Activated CD4-positive, alpha-beta T cell treated with anti-CD3 and anti-CD28 coated beads, Interleukin-2, amount 10 ng/mL, durations not matched to agents 24 days and 14 days (primary cell): ENCODE measurements at places on chromosomes 7 and 10. TPM values are rescaled to one million over a fixed set of nuclear protein-coding genes. Genes with fewer than 3 reads are reported as not detected.

DNA sequence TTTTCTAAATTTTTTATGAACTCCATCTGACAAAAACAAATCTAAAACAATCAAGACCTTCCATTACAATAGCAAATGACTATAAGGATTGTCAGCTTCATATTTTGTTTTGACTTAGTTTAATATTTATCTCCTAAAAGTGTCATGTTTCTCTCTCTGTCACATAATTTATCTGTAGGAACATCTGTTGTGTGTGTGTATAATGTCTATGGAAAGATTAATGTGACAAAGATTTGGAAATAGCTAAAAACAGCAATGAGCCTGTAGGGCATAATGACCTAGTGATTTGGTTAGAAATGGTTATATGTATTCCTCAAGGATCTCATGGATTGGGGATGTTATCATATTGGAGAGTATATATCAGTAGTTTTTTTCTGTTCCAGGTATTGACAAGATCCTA is 69.6 kb upstream of the MDFIC start:
- DNase-seq = no peak

DNA sequence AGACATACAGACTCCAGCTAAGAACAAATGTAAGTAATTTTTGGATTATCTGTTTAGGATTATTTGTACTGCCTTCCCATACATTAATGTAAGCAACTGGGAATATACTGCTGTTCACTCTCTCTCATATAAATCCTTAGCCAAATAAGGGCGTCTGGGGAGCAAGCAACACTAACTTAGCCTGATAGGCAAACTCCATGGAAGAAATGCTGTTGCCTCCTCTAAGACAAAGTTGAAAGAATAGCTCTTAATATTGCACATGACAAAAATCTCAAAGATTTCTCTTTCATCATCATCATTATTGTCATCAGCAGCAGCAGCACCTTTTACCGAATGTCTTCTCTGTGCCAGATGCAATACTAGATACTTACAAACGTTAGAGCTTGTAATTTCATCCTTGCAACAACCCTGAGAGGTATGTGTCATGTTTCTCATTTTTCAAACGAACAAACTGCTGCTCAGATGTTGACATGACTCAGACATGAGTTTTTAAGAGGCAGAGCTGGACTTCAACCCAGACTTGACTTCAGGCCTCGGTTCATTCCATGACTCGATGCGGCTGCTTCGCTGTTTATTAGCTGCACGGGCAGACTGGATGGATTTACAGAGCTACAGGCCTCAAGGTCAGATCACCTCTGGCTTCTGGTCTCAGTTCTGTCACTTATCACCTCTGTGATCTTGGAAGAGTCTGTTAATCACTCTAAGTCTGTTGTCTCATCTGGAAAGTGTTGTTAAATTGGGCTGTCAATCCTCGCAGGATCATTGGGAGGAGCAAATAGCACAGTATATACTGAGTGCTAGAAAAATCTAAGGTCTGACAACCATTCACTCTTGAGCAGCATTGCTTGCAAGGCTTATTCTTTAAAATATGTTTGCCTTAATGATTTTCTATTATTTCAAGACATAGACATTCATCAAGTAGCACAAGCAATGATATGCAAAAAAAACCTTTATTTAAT is 126.3 kb upstream of the CELF2 start:
- no peak for DNase-seq

ZCWPW1 gene
- total RNA-seq = 1.7 and 2.6 TPM in 2 replicates

- no peak for DNase-seq
These were observed 114.4 kb upstream of the NANOS1 start for GRCh38 chr10:118915161-118915560.

PROSER2 gene
- 0.24 and 0.37 TPM in 2 replicates for total RNA-seq

VWC2 gene
- not detected in 2 replicates for total RNA-seq

ZNF485 gene
- total RNA-seq = 7.1 and 9.2 TPM in 2 replicates

DNA sequence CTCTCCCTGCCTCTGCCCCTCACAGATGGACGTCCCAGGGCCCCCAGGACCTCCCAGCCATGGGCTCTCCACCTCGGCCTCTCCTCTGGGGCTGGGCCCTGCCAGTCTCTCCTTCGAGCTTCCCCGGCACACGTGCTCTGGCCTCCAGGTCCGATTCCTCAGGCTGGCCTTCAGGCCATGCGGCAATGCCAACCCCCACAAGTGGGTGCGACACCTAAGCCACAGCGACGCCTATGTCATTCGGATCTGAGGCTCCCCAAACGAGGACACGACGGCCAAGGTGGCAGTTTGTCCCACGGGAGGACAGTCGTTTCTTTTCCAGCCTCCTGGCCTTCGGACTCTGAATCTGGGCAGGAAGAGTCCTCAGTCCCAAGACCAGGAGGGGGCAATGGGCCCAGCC is 5.2 kb downstream of the AP4M1 start:
- DNase-seq = no peak

- DNase-seq = no peak
These were observed 670.1 kb downstream of the REEP3 start for GRCh38 chr10:64191286-64191685.

MOGAT3 gene
- total RNA-seq = not detected in 2 replicates

LRRN3 gene
- total RNA-seq = 53.4 and 56.5 TPM in 2 replicates

ADAM12 gene
- not detected in 2 replicates for total RNA-seq

GRCh38 chr7:1994931-1995330 is 237.8 kb downstream of the MAD1L1 start:
- no peak for DNase-seq

DNA sequence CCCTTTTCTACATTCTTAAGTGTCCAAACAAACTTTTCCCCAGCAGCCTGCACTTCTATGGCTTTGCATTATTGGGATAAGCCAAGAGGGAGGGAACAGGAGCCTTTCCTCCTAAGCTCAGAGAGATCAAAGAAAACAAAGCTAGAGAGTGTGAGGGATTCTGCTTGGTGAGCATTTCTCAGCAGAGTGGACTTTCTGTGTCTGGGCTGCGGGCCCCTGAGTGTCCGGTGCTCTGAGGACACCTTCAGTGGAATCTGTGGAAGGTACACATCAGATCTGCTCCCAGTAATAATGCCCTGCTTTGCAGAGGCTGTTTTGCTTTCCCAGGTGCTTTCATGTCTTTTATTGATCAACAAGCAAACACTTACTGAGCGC is 50.2 kb downstream of the KCNMA1 start:
- no peak for DNase-seq

- DNase-seq = no peak
These were observed 5.8 kb upstream of the AMZ1 start for GRCh38 chr7:2681929-2682799.

POU6F2 gene
- 0.16 and 0.17 TPM in 2 replicates for total RNA-seq

DNA sequence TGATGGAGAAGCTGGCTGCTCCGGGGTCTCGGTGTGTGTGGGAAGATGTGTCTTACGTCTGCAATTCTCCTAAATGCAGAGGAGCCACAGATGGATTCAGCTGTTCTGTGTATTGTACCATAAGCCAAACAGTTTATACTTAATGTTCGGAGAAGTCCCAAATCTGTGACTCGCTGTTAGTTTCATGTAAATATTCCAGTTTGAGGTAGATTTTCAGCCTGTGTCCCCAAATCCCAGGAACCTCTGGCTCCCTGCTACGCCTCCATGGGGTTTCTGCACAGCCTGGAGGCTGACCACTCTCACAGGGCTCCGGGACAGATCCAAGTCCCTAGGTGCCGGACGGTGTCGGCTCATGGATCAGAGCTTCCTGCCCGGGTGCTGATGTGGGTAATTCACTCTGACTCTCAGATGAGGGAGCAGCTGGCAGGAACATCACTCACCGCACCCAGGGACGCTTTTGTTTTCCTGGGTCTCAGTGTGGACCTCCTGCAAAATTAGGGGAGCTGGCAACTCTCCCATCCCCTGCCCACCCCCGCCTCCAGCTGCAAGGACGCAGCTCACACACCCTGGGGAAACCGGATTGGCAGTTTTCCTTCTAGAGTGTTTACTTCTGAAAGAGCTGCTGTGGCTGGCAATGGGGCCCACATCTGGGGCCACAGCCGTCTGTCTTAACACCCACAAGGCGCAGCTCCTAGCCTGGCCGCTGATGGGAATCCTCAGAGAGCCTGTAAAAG is 421.1 kb upstream of the FOXK1 start:
- DNase-seq = no peak

CTNNA3 gene
- total RNA-seq = not detected in 2 replicates

GRCh38 chr10:34551295-34551694 is 263.8 kb downstream of the PARD3 start:
- DNase-seq = no peak

GRCh38 chr7:106778656-106779250 is 86.3 kb upstream of the PIK3CG start:
- DNase-seq = no peak

PRSS2 gene
- not detected in 2 replicates for total RNA-seq

DENND2A gene
- total RNA-seq = not detected in 2 replicates

DNA sequence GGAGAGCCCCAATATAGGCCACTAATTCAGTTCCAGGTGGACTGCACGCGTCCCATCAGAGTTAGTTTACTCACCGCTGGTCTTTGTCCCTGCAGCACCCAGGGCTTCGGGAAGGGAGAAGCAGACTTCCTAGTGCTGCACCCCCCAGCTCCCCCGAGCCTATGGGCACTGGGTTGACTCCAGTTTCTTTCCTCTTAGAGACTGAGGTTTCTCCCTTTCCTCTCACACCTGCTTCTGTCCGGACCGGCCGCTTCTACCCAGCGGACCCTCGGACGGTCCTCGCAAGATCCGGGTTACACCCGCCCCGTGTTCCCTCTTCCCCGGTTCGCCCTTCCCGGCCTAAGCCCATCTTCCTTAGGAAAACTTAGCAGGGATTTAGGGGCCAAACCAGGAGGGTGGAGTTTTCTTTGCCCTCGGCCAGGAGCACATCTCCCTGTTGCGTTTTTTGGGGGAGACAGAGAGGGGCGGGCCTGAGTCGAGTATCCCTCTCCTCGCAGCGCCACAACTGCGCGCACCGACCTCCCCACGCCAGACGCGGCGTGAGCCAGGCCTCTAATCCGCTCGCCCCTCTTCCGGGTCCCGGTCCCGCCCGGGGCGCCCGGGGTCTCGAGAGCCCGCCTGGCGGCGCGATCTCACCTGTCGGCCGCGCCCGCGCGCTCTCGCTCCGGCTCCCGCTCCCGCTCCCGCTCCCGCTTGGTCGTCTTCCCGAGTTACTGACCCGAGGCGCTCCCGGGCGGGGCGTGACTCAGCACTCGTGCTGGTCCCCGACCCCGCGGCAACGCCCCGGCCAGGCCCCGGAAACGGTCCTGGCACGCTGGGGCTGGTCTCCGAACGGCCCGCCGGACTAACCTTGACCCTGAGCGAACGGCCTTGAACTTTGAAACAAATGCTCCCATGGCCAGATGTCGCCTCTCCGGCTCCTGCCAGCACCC is at the start of gene AIFM2:
TSS of gene AIFM2 (minus strand) at position 728 of the 932 bp plus-strand sequence. CDS start 8,741 bp downstream, outside the sequence.
- DNase-seq = peak; percentile 82

CLEC2L gene
- not detected in 2 replicates for total RNA-seq

DNA sequence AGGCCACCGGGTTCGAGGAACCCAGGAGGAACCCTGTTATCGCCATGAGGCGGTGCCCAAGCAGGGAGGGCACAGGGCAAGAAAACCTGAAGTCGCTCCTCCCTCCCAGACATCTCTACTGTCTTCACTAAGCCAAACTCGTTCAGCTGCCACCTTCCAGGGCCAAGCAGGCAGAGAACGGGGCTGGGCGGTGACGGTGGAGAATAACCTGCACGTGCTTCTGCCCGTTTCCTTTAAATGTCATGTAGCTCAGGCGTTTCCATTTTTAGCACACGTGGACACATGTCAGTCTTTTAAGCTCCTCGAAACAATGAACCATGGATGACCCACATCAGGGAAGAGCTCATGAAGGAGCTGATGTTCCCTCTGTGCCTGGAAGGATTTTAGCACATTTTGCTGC is 124.3 kb upstream of the KLF6 start:
- DNase-seq = no peak

GRCh38 chr10:28627102-28627501 is 50.2 kb upstream of the BAMBI start:
- no peak for DNase-seq

EBF3 gene
- not detected in 2 replicates for total RNA-seq

RTKN2 gene
- 2.7 and 3.4 TPM in 2 replicates for total RNA-seq

DNA sequence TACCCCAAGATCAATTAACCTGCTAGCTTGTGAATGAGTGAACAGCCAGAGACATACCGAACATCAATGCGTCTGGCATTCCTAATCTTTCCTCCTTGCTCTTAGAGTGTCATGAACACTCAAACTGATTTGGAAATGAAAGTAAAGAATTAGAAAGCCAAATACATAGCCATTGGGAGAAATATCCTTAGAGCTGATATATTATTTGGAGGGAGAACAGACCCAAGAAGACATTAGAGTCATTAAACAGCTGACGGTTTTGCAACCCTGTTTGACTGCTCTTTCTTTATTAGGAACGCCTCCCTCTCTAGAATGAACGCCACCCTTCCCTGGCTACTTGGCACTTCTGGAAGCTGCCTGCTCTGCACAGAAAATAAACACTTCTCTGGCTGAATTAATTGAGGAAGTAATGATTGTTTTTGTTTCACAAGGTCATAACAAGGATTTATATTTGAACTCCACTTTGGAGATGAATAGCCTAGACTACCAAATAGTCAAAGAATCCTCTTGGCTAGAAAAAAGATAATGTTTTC is 42.8 kb downstream of the CTTNBP2 start:
- no peak for DNase-seq

- peak; percentile 66 for DNase-seq
These were observed 238.7 kb downstream of the SEC23IP start for GRCh38 chr10:120131183-120131582.

GRCh38 chr7:91336106-91336505 is 71.9 kb downstream of the FZD1 start:
- no peak for DNase-seq
